ENCODE measurements at places on chromosomes 4 and X.

DNA sequence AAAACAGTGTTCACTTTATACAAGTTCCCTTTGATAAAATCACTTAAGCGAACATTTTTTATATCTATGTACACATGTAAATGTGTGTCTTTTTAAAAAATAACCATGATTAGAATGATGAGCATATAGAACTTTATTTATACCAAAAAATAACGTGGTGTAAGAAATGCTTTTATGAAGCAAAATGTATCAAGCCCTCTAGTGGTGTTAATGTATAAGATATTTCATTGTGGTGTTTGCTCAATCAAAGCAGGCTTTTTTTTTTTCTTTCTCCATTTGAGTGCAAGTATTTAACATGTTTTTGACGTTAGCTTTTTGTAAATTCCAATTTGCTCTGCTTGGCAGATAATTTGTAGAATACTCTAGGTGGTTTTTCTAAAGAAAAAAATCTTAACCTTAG lies 2092.4 kb upstream of the TENM3 start:
- DNase-seq = no peak

GRCh38 chrX:153903991-153904957 lies at the start of gene AVPR2:
AVPR2 (plus strand) TSS chrX:153904673; CDS start chrX:153905146, 473 bp downstream.
- no peak for DNase-seq

- no peak for DNase-seq
Measured at GRCh38 chr4:187685247-187685646, 310.3 kb upstream of the ZFP42 start.

GRCh38 chr4:84167093-84167492 lies 332.0 kb downstream of the NKX6-1 start:
- DNase-seq = no peak

DNA sequence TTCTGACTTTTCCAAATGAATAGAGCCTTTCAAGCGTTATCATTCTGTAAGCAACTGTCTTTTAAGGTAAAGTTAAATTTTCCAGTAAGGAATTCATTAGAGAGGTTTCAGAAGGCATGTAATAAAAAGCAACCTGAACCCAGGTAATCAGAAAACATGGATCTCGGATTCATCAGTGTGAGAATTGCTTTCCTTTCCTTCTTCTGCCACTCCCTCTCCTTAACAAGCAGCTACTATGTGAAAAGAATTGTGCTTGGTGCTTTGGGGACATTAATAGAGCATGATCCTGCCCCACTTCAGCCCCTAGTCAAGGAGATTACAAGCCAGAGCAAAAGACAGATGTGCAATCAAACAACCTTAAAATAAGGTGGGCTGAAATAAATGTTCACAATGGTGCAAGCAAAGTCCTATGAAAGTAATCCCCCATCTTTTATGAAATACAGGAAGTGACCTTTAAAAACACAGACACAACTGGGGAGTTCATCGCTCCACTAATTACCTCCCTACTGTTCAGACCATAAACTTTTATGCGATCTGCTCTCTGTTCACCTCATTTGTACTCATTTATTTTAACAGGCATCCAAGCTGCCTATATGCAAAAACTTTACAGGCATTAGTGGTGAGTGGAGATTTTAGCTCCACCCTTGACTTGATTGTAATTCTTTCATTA lies 122.9 kb upstream of the RASGEF1B start:
- no peak for DNase-seq

DNA sequence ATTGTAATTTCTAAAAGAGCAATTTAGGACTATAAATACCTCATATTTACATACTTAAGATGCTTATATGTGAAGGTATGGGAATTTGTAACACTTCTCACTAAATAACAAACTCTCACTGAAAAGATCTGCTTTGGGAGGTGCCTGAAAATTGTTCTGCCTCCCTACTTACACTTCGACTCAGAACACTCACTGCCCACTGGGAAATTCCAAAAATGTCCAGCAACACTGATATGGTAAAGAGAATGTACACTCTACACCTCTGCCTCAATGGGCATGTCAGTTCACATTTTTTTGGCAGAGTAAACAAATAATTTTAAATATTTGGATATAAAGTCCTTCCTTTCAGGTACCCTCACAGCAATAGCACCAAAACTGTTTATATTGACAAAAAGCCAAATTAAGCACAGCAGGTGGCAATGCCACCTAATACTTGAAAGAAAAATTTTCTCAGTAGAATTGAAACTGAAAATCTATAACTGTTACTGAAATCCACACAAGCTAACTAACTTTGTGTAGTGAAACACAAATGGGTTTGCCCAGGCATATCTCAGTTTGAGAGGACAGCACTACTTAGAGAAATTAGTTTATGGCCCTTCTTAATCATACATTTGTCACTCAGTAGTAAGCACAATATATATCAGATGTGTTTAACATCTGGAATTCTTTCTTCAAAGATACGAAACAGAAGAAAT lies 67.1 kb downstream of the PRDM5 start:
- peak; percentile 14 for DNase-seq

DNA sequence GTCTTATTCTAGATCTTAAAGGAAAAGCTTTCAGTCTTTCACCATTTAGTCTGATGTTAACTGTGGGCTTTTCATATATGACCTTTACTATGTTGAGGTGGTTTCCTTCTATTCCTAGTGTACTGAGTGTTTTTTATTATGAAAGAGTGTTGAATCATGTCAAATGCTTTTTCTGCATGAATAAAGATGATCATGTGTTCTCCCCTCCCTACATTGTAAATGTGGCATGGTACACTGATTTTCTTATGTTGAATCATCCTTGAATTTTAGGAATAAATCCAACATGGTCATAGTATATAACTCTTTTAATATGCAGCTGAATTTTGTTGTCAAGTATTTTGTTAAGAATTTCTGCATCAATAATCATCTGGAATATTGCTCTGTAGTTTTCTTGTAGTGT lies 4.3 kb downstream of the CLGN start:
- DNase-seq = no peak

DNA sequence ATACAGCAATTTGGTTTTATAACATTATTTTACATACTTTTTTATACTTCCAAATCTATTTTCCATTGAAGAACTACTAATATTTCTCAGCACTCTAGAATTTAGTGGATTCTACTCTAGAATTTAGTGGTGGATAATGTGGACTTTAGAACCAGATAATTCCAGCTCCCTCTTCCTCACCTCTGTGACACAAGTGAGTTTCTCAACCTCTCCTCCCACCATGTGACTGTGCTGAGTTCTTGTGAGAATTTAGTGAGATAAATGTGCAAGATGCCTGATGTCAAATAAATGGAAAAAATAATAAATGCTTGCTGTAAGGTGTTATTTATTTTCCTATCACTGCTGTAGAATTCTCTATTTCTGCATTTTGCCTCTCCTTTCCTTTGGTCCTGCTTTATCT lies 107.3 kb downstream of the CPEB2 start:
- DNase-seq = no peak

DNA sequence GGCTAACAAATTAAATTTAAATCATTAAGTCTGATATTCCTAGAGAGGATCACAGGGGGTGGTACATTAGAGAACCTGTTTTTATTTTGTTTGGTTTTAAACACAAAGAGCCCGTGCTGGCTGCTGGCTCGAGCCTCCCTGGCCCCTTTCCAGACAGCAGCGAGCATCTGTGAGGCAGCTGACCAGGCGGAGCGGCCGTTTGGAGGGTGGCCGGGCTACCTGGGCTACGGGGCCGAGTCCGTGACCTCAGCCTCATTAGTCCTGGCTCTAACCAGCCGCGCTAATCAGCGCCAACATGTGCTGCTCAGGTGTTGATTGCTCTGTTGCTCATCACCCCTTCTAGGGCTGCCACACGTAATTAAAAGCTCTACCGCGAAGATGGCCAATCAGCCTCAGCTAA lies 35.3 kb downstream of the DCTD start:
- no peak for DNase-seq

- DNase-seq = no peak
Measured at GRCh38 chrX:2658585-2659292, 32.4 kb upstream of the CD99 start.

DNA sequence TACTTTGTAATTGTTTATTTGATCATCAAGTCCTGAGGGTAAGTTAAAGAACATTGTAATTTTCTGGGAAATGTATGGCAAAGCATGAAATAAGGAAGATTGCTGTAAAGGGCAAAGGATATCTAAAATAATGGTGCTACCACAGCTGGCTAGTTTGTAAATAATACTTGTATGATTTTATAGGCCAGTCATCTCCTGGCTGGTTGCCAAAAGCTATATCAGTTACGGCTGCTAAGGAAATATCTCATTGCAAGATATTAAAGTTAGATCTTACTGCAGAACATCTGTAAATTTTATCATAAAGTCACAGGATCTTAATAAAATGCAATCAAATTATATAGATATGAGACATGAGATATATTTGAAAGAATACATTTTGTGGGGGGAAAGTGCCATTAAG lies 150.8 kb upstream of the CXCL13 start:
- DNase-seq = no peak
